ENCODE measurements at places on chromosomes 1 and 21.

DNA sequence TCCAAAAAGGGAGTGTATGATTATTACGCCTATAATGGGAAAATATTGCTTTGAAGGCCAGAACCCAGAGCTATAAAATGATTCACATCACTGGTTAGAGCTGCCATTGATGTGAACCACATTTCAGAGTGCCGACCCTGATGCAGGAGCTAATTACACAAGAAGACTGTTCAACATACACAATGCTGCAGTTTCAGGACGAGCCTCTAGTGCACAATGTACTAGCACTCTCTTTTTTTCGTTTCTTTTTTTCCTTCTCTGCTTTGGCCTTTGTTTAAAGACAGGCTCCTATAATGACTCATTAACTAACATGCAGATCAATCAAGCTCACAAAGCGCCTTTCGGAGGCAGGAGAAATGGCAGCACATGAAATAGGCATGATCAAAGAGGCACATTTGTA, 66.0 kb upstream of the HMGB4 start:
- DNase-seq: no peak

DNA sequence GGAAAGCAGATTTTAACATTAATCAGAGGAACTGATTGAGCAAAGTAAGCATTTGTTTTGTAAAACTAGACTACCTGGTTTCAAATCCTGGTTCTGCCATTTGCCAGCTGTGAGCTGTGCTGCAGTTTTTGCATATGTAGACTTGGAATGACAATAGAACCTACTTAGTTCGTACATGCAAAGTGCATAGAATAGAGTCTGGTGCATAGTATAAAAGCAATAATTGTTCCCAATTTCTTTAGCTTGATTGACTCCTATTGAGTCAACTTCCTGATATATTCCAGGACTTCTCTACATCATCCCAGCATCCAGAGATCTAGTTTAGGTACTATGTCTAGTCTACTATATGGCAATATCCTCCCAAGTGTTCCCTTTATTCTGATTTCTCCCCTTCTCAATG, 144.4 kb upstream of the FGGY start:
- no peak for DNase-seq

- no peak for DNase-seq
Observed at GRCh38 chr1:82836213-82836972, 1035.7 kb downstream of the ADGRL2 start.

DNA sequence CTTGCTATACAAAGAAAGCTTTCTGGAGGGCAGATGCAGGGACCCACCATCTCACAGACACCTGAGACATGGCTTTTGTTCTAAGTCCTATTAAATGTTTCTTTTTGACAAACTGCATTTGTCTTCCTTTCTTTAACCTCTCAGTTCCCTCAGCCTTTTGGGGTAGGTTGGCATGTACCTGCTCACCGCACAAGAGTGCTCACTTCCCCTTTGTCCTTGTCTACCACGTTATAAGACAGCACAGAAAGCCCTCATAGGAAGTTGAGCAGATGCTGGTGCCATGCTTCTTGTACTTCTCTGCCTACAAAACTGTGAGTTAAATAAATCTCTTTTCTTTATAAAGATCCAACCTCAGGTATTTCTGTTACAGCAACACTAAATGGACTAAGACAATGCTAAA, 31.9 kb upstream of the RGS21 start:
- no peak for DNase-seq

- DNase-seq: peak; percentile 82
Observed at GRCh38 chr1:65001231-65001792, 35.0 kb upstream of the JAK1 start.

DNA sequence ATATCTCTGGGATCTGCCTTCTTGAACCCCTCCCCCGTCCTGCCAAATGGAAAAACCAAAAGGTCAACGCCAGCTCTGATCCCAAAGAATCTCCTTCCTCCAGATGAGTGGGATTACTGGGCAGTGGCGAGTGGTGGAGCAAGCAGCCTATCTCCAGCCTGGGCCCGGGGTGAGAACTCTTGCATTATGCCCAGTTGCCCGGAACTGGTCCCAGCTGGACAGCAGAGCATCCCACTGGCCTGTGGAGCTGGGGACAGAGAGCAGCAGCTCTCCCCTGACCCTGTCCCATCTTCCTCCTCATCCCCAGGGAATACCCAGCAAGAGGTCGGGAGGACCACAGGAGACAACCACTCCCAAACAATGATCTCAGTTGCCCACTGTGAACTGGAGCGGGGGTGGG, 130.5 kb downstream of the TMEM53 start:
- no peak for DNase-seq

GRCh38 chr1:26862781-26863684, at the start of gene SFN:
SFN (plus strand) TSS chr1:26863149; CDS start chr1:26863213, 64 bp downstream.
- DNase-seq: peak; percentile 56

GRCh38 chr21:45470773-45471524, 66.0 kb downstream of the COL18A1 start:
- DNase-seq: no peak

GRCh38 chr21:26967062-26967913, at the start of gene ADAMTS5:
ADAMTS5 (minus strand) TSS chr21:26967088; CDS start chr21:26966391, 697 bp downstream.
- DNase-seq: peak; percentile 59

GRCh38 chr1:18978706-18979105, 22.2 kb upstream of the IFFO2 start:
- no peak for DNase-seq

DNA sequence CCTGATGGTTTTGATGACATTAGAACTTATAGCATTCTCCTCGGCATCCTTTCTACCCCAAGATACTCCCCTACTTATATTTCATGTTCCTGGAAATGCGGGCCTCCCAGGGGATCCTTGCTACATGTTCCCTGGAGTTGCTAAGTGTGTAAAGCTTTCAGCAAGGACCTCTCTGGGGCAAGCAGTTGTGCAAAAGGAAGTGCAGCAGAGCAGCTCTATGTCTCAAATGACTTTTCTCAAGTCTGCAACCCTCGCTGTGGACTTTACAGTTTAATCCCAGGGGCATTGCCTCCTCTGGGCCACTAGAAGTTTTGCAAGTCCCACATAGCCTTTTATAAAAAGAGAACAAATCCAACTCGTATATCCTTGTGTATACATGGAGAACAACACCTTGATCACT, 20.8 kb upstream of the MNDA start:
- no peak for DNase-seq

DNA sequence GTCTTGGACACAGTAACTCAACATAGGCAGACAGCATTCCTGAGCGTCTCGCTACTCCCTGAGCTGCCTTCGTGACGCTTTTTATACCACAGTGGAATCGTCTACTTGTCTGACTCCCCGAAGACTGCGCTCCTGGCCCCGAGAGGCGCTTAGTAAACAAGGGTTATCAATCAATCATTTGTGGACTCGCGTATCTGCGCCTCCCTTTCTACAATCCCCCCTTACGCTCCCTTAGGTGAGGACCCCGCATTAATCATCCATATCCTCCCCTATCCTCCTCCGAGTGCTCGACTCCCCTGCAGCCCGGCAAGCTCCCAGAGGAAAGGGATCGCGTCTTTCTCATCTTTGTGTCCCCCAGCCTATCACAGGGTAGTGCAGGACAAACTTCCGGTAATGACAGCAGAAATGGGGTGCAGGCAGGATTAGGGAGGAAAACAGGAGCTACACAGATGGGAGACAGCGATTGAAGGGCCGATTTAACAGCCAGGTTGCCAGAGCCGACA, 522 bp downstream of the TMEM59 start:
- peak; percentile 37 for DNase-seq

DNA sequence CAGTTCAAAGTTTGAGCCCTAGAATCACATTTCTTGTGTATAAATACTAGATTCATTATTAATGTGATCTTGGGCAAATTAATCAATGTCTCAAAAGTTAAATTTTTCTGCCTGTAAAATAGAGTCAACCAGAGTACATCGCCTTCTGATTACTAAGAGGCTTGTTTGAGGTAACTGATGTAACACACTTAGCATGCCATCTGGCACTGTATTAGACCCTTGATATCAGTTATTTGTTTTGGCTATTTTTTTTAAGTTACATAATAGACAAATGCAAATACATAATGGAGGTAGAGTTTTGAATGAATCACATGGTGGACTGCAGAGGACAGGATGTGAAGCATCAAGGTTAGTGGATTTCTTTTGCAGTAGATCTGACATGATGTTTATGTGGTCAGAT, 298.4 kb downstream of the ADGRL2 start:
- DNase-seq: no peak

DNA sequence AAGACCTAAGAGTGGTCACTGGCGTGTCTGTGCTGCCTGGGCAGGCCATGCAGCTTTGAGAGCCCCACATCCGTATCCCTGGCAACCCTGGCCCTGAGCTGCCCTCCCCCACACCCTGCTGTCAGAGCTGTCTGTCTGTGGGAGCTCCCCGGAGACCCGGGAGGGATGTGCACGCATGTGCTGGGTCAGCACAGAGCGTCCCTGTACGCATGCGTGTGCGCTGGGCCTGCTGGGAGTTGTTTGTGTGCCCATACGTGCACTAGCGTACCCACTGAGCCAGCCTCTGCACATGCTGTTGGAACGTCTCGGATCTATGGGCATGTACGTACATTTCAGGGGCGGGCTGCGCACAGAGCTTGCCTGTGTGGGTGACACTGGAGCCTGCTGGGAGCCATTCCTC, 89.3 kb downstream of the EPHB2 start:
- DNase-seq: no peak

DNA sequence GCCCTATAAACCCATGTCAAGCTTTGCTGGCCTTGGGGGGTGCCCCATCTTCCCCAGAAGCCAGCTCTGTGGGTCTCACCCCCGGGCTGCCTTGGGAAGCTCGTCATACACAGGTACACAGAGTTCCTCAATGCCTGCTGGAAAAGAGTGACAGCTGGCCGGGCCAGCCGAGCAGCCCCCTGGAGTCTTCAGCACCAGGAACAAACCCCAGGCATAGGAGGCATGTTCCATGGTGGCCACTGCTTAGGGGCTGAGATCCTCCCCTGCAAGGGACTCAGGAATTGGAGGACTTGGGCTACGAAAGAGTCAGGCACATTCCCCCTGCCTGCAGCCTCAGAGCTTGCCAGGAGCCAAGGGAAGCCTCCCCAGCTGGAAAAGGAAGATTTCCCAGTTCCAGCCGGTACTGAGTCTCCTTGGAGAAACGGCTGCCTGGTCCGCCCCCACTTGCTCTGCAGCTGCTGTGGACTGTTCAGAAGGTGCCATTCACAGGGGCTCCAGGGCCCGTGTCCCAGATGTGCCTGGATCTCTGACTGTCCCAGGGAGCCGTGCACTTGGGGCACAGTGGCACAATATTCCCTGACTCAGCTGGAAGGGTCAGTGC, 89.5 kb downstream of the STUM start:
- no peak for DNase-seq

DNA sequence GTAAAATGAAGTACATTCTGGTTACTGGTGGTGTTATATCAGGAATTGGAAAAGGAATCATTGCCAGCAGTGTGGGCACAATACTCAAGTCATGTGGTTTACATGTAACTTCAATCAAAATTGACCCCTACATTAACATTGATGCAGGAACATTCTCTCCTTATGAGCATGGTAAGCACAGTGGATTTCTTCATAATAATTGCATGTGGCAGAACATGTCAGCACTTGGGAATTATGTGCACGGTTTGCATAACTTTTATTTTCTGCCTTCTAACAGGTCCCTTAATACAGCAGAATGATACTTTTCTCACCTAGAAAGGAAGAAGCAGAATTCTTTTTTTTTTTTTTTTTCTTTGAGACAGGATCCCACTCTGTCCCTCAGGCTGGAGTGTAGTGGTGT, 3.8 kb downstream of the CTPS1 start:
- DNase-seq: no peak

- peak; percentile 67 for DNase-seq
Observed at GRCh38 chr1:16612332-16613172, 812 bp downstream of the NBPF1 start.

DNA sequence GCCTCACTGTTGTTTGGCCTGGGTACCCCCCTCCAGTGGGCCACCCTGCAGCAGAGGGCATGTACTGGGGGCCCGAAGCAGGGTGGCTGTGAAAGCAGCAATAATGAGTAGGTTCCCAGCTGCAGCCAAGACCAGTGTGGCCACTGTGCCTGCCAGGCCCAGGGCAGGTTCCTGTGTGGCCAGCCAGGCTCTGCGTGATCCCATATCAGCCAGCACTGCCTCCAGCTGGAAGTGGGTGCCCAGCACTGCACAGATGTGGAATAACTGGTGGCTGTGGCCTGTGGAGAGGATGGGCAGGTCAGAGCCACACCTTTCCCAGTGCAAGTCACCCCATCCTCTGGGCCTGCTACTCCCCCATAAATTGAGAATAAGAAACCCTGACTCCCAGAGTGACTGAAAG, 2.1 kb downstream of the BGLAP start:
- no peak for DNase-seq

- DNase-seq: no peak
Observed at GRCh38 chr21:38853421-38853919, 47.7 kb downstream of the ETS2 start.

DNA sequence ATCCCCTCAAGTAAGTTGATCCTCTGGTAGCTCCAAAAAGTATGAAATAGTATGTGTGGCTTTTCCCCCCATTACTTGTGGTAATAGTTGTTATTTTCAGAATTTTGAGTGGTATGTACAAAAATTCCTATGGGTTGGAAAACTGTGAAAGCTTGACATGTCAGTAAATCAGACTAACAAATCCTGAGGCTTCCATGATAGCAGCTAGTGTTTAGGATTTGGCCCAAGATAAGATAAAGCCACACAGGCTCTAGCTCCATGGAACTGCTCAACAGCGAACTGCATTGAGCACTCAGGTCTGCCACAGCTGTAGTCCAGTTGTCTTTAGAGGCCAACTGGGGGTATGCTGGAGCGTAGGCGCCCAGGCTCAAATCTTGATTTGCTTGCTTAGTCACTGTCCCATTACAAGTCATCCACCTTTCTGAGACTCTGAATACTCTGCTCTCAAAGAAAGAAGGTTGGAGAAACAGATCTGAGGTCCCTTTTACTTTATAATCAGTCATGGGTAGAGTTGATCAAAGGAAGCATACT, 28.7 kb downstream of the ATP1A1 start:
- DNase-seq: no peak

GRCh38 chr1:33149453-33150190, 32.2 kb downstream of the TRIM62 start:
- no peak for DNase-seq

- no peak for DNase-seq
Observed at GRCh38 chr21:46461909-46462308, 3.2 kb downstream of the DIP2A start.

Measured in HEK293T (cell line).